ENCODE measurements at places on chromosomes 1 and 21. TPM values are rescaled to one million over a fixed set of nuclear protein-coding genes. Genes with fewer than 3 reads are reported as not detected.

The B3GALT5 gene
- not detected for total RNA-seq

- no peaks in the 10 kb centered on the region for H3K27me3 ChIP-seq
- no peaks in the 10 kb centered on the region for H3K4me1 ChIP-seq
- H3K36me3 ChIP-seq: no peaks in the 10 kb centered on the region
Observed at GRCh38 chr1:62746086-62746808, 37.7 kb upstream of the ATG4C start.

The AMPD1 gene
- total RNA-seq: not detected

DNA sequence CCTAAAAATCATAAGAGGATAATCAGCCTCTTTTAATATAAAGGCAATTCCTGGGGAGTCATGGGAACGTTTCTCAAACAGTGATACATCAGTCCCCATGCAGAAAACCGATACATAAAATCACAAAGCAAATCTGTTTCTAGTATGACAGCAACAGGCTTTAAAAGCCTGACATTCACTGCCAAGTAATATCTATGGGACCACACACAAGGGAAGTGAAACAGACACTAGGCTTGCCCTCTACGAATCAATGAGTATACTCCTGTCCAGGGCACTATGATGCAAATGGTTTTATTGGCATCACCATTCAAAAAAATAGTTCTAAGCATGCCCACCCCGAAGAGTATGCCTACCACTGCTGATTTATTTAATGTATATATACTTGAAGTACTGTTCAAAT lies 54.4 kb downstream of the TIAM1 start:
- no peak for DNase-seq
- H3K27me3 ChIP-seq: no peaks in the 10 kb centered on the region
- H3K36me3 ChIP-seq: no peaks in the 10 kb centered on the region
- H3K27ac ChIP-seq: no peak overlapping the region
- no peaks in the 10 kb centered on the region for H3K4me1 ChIP-seq

- H3K27ac ChIP-seq: no peak overlapping the region
Observed at GRCh38 chr21:35819134-35819533, 241.2 kb downstream of the SETD4 start.

The CLDN14 gene
- total RNA-seq: not detected

- no peak overlapping the region for H3K27ac ChIP-seq
Observed at GRCh38 chr1:224170748-224171478, 12.1 kb upstream of the DEGS1 start.

DNA sequence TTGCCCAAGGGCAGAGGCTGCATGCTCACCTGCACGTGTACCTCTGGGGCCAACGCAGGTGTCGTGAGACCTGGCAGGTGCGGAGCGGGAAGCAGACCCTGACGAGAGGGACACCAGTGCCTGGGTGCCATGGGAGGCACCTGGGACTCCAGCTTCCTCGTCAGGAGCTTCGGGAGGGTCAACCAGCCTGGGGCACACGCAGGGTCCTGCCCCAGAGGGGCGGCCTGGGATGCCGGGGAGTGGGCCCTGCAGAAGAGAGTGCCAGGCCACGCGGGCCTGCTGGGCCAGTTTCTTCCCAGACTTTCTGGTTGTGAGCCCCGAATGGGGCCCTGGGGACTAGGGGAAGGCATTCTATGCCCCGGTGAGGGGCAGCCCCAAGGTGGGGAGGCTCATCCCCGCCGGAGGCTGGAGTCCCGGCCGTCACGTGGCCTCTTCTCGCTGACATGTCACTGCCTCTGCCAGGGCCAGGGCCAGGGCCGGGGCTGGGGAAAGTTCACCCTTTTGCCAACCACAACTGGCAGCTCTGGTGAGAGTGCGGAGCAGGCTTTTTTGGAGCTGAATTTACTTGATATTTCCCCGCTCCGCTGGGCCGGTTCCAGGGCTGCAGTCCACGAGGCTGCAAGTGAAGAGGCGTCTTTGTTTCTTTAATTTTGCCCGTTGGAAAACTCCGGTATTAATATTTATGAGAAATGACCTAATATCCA lies 38.5 kb upstream of the ACTRT2 start:
- H3K4me1 ChIP-seq: no peaks in the 10 kb centered on the region
- no peak overlapping the region for H3K27ac ChIP-seq
- no peaks in the 10 kb centered on the region for H3K36me3 ChIP-seq

The AMY1B gene
- 4.1 TPM for total RNA-seq

- H3K4me3 ChIP-seq: no peak overlapping the region
- no peaks in the 10 kb centered on the region for H3K4me1 ChIP-seq
- DNase-seq: no peak
- H3K27me3 ChIP-seq: no peaks in the 10 kb centered on the region
- no peaks in the 10 kb centered on the region for H3K36me3 ChIP-seq
Observed at GRCh38 chr1:221692643-221693042, 49.2 kb downstream of the DUSP10 start.

- no peaks in the 10 kb centered on the region for H3K27me3 ChIP-seq
- no peak for DNase-seq
- no peaks in the 10 kb centered on the region for H3K36me3 ChIP-seq
- H3K27ac ChIP-seq: no peak overlapping the region
- H3K4me3 ChIP-seq: no peak overlapping the region
Observed at GRCh38 chr1:55275941-55276341, 60.8 kb upstream of the USP24 start.

DNA sequence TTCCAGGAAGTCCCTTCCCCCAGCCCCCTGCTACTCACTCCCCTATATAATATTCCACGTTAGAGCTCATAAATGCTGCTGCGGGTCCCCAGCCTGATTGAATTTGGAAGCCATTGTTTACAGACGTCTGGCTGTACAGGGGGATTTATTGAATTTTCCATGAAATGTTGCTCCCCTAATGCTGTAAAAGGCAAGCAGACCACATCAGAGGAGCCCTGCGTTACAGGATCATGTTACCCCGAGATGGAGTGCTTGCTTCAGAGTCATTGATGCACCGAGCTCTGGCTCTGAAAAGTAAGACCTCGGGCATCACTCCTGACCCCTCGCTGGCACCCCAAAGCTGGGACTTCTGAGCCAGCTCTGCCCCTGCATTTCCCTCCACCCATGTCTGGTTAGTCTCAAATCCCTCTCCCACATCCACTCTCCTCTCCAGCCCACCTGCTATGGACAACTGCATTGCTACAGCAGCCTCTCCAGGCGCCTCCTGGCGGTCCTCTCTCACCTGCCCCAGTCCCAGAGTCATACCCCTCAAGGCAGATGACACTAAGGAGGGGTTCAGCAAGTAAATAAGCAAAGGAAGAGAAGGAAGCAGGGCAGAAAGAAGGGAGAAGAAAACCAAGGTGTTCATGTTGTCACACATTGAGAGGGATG lies 127.8 kb downstream of the TMEM53 start:
- no peaks in the 10 kb centered on the region for H3K4me1 ChIP-seq
- H3K27ac ChIP-seq: no peak overlapping the region

The ERRFI1 gene
- total RNA-seq: 92.8 TPM

Measured in upper lobe of right lung (tissue), 1 donor.